ENCODE measurements at places on chromosomes 3 and 15. TPM values are rescaled to one million over a fixed set of nuclear protein-coding genes. Genes with fewer than 3 reads are reported as not detected.

Gene CSPG4
- total RNA-seq = 130 TPM

Gene UBE2E2
- 51.8 TPM for total RNA-seq

Gene ECE2
- total RNA-seq = under 0.01 TPM

Gene SPESP1
- total RNA-seq = 7.8 TPM

Data from smooth muscle cell of trachea (primary cell).